ENCODE measurements at places on chromosomes 2 and 18. TPM values are rescaled to one million over a fixed set of nuclear protein-coding genes. Genes with fewer than 3 reads are reported as not detected.

Gene ALLC
- 0.11 TPM for total RNA-seq

Gene UGT1A5
- 0.34 TPM for total RNA-seq

Gene C1QL2
- total RNA-seq: not detected

Gene NEUROD1
- total RNA-seq: not detected

Gene RND3
- 82.3 TPM for total RNA-seq

Gene TYMS
- total RNA-seq: 20.9 TPM

Gene ERMN
- total RNA-seq: 0.29 TPM

Gene MAP2
- total RNA-seq: 0.34 TPM

Gene SLC8A1
- 9.0 TPM for total RNA-seq

Gene ACOXL
- total RNA-seq: not detected

Gene SIX3
- 0.24 TPM for total RNA-seq

Gene RAX
- not detected for total RNA-seq

- DNase-seq: no peak
These were observed 360.0 kb downstream of the EPHA4 start for GRCh38 chr2:221212105-221212504.

GRCh38 chr2:209840434-209840833 lies 68.8 kb downstream of the UNC80 start:
- no peak for DNase-seq

GRCh38 chr2:39266139-39266805 lies 22.5 kb upstream of the CDKL4 start:
- no peak for DNase-seq

DNA sequence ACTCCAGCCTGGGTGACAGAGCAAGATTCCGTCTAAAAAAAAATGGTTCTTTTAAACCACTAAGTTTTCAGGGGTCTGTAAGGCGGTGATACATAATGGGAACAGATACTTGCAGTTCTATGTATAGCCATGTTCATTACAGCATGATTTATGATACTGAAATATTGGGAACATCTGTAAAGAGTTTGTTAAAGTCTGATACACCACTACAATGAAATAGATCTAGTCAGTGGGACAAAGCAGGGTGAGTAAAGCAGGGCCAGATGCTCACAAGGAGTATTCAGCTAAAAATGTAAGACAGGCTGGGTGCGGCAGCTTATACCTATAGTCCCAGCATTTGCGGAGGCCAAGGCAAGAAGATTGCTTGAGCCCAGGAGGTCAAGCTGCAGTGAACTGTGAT lies 6.2 kb upstream of the ING5 start:
- DNase-seq: no peak

- DNase-seq: no peak
These were observed 213.2 kb upstream of the ARL4C start for GRCh38 chr2:234710066-234710465.

DNA sequence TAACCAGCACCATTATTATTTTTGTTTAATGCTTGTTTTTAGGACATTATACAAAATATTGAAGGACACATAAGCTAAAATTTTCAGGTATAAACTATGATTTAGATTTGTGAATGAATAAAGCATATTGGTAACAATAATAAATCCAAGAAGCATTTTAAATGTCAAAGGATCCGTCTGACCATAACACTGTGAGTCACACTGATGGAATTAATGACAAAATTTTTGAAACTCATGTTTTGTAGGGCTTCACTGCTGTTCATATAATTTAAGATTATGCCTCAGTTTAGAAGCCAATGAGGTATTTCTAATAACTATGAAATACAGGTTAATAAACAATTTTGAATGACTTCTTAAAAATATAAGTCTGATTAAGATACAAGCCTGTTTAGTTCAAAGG lies 124.6 kb downstream of the TMEFF2 start:
- no peak for DNase-seq

DNA sequence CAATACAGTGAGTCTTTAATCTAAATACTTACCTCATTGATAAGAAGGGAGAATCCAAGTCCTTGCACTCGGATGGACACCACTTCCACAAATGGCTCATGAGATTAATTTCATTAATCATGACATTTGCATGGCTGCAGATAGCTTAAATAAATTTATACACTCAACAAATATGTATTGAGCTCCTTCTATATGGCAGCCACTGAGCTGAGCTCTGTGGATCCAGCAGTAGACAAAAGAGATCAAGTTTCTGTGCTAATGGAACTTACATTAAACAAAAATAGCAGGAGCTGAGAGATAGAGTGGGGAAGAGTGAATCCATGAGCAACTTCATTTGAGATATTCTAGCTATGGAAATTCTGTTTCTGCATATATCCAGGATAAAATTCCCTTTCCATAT lies 44.4 kb downstream of the RAB27B start:
- DNase-seq: no peak

DNA sequence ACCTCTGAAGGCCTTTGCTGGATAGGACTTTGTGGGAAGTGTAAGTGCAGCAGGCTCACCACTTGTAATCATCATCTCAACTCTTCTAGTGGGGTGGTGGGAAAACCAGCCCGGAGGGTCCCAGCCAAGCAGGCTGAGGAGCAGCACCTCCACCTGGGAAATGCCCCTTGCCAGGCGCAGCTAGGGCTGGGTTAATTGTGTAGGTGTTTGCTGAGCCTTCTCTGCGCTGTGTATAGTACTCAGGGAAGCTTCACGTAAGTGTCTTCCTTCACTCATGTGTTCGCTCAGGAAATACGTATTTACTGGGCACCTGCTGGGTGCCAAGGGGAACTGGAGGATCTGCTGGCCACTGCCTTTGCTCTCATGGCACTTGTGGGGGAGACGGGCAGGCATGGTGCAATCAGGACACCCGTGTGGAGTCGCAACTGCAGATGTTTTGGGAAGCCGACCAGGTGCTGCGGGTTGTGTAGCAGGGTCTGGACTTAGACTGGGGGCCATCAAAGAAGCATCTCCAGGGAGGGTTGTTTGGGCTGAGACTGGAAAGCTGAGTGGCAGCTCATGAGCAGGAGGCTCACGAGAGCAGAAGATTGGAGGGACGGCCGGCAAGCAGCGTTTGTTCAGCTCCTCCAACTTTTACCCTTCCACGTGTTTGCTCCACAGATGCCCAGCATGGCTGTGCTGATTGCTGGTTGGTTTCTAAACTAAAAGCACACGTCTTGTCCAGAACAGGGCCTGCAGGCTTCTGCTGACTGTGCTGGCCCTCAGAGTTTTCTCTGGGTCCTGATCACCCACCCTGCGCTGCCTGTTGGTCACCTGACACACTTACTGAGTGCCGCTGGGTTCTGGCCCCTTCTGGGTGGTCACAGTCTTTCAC lies 164.6 kb downstream of the LDLRAD4 start:
- DNase-seq: no peak

- DNase-seq: peak; percentile 67
These were observed 20.9 kb upstream of the TANK start for GRCh38 chr2:161139098-161139987.

- DNase-seq: peak; percentile 32
These were observed 72.4 kb downstream of the ODC1 start for GRCh38 chr2:10375570-10376281.

- no peak for DNase-seq
These were observed 506.6 kb downstream of the NR4A2 start for GRCh38 chr2:155825876-155826275.

GRCh38 chr2:95001701-95002100 lies 23.8 kb upstream of the MAL start:
- DNase-seq: no peak

- DNase-seq: no peak
These were observed 115.7 kb downstream of the CMPK2 start for GRCh38 chr2:6749962-6750361.

GRCh38 chr2:13003500-13003899 lies 286.8 kb downstream of the TRIB2 start:
- DNase-seq: no peak

DNA sequence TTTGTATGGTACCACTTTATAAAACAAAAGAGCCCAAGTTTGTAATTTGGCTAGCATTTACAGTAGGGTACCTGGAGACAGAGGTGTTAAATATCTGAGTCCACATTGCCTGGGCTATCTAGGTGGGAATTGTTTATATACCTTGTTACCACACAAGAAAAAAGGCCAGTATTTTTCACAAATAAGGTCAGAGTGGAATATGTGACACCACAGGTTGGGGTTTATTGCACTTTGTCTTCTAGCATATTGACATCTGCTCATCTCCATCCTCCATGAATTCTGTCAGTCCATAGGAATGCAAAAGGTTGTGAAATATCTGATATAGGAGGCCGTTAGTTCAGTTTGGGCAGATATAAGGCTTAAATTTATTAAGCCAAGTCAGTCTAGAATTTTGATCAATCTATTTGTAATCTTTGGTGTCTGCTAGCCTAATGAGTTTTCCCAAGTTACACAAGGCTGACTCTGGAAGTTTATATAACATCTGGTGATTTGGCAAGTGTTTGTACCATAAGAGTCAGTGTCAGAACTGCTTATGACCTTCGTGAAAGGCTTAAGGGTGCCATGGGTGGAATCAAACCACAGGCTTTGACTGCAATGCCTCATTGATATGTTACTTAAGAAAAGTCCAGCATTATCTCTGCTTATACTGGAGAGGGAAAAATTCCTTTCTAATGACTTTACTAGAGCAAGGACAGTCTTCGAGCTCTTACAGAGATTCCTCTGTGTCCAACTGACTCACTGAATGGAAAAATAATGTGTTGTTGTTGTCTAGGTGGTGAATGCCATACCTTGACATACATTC lies 11.3 kb upstream of the DPP4 start:
- DNase-seq: no peak

- no peak for DNase-seq
These were observed 96.7 kb downstream of the PMS1 start for GRCh38 chr2:189880832-189881492.

- peak; percentile 51 for DNase-seq
These were observed 105.9 kb downstream of the RBMS1 start for GRCh38 chr2:160387558-160388262.

GRCh38 chr2:104866122-104866864 lies 12.4 kb downstream of the POU3F3 start:
- DNase-seq: no peak

- DNase-seq: no peak
These were observed 3.5 kb downstream of the CTDP1 start for GRCh38 chr18:79682894-79683625.

GRCh38 chr18:354003-354402 lies 86.2 kb upstream of the THOC1 start:
- no peak for DNase-seq

DNA sequence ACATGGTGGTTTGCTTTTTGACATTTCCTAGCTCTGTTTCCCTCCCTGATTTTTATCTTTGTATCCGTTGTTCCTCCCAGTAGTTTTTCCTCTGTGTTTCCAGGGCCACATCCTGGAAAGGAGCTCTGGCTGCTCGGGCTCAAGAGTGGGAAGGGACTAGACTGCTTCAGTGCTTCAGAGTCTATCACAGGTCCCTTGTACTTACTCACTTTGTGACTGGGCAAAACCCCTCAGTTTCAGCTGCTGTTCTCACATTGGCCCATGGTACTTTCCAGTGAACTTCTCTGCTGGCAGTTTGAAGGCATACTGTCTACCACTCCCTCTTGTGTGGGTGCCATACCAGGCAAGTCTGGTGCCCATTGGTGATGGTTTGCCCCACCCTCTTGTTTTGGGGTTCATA lies 7.5 kb upstream of the STAMBP start:
- no peak for DNase-seq

DNA sequence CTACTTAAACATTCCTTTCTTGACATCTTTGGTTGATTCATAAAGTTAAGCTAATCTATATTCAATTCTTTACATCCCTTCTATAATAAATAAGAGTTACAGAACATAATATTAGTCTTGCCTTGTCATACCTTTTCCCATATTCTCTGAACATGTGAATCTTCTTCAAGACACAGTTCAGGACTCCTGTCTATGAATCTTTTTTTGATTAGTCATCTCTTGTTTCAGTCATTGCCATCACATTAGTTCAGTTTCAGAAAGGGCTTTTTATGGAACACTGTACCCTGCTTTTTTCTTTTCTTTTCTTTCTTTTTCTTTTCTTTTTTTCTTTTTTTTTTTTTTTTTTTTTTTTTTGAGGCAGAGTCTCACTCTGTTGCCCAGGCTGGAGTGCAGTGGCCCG lies 181.2 kb downstream of the UBE2E3 start:
- no peak for DNase-seq

GRCh38 chr2:196989496-196989895 lies 63.0 kb upstream of the PGAP1 start:
- DNase-seq: no peak

DNA sequence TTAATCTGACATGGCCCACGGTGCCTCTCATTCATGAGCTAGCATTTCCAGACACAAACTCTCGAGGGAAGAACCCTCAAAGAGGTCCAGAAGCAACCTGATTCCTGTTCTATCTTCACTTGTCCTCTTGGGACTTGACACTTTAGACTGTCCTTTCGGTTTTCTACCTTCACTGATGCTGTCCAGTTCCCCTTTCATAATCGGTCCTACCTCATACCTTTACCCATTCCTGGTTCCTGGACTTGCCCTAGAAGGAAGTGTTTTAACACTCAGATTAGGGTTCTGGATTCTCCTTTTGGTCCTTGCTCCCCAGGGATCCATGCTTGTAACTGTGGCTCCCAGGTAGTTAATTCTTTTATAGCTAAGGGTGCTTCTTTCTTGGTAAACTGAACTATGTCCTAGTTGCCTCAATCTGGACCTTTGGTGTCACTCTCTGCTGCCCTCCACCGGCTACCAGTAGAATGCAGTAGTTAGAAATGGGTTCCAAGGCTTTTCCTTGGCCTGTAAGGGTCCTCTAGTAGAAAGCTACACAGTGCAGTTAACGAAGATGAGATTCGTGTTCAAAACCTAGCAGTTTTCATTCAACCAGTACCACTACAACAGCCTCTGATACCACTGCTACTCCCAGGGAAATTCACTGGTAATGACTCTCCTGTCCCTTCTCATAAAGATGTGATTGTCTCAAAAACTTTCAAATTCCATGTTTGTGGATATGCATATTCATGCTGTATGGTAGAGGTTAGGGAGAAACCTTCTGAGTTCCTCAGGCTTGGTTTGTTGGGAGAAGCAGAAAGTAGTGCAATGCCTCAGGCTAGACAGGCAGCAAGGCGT lies 178.1 kb upstream of the CYP26B1 start:
- peak; percentile 20 for DNase-seq

- no peak for DNase-seq
These were observed 335.3 kb downstream of the PTPRM start for GRCh38 chr18:7902399-7902839.

GRCh38 chr2:214378455-214379103 lies 32.3 kb upstream of the VWC2L start:
- DNase-seq: no peak

GRCh38 chr2:128435576-128436478 lies 117.2 kb upstream of the HS6ST1 start:
- no peak for DNase-seq

GRCh38 chr2:206851521-206851920 lies 86.1 kb downstream of the FASTKD2 start:
- no peak for DNase-seq

- no peak for DNase-seq
These were observed 45.9 kb downstream of the RPIA start for GRCh38 chr2:88737385-88737784.

All from Daoy (cell line).